ENCODE measurements at places on chromosomes 12 and 14.

GRCh38 chr14:99199846-99200653 is 71.9 kb downstream of the BCL11B start:
- no peak for DNase-seq

DNA sequence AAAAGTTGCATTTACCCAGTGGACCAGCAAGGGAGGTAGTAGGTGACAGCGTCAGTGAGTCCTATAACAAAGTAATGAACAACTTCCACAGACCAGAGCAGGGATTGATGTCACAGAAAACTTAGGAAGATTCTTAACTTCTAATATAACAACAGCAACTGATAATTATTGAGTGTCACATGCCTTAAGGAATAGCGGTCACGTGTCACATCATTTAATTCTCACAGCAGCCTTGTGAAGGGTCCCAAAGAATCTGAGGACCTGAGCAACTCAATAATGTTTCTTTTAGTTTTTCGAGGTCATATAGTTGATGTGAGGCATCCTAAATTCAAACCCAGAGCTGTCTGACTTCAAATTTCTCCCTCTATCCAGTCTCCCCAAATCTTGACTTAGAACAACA is 422.2 kb downstream of the EGLN3 start:
- DNase-seq: no peak

- no peak for DNase-seq
Observed at GRCh38 chr12:22250762-22251161, 83.7 kb downstream of the ST8SIA1 start.

GRCh38 chr12:43361031-43361710 is 190.8 kb downstream of the ADAMTS20 start:
- DNase-seq: no peak

GRCh38 chr12:96769400-96769799 is 137.7 kb upstream of the NEDD1 start:
- no peak for DNase-seq

- no peak for DNase-seq
Observed at GRCh38 chr12:108865169-108865568, 7.8 kb upstream of the SSH1 start.

DNA sequence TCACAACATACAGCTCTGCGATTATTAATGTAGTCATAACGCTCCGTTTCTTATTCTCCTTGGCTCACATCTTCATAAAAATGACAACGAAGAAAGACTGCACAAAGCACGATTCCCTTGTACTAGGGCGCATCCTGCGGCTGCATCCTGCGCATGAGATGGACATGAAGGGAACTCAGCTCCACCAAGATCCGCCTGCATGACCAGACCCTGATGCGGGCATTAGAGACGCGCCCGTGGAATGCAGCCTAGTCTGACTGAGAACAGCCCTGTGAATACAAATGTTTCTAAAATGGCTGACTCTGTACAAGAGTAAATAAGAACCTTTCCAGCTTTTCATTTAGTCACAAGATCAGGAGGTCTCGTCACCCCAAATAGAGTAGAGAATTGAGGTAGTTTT is 422.2 kb downstream of the NOVA1 start:
- no peak for DNase-seq

DNA sequence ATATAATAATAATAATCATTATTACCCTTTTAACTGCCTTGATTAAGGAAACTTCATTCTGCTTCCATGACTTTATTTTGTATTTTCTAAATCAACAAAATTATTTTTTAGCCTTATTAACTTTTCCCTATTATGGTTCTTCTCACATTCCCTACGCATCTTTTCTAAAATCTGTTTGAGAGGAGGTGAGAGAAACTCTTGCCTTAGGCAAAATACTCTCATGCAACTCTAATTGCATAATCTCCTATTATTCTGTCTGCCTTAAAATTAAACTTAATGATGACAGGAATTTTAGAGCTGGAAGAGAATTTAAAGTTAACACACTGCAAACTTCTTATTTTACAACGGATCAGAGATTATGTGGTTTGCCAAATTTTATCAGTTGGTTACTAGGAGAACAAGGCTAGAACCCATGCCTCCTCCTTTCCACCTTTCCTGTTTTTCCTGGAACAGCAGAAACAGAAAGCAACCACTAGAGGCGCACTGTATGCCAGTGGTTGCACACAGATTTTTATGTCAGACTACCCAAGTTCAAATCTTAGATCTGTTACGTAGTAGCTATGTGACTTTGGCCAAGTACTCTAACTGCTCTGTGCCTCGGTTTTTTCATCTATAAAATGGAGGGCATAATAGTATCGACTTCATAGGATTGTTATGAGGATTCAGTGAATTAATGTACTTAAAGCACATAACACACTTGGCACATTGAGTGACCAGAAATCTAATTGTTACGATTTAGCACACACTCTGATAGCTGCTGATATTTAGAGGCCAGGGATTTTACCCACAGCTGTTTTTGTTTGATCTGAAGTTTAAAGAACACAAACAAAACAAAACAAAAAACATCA is 4.3 kb upstream of the BRMS1L start:
- no peak for DNase-seq

- DNase-seq: no peak
Observed at GRCh38 chr12:53568809-53569557, 57.2 kb downstream of the ATF7 start.

GRCh38 chr12:27747111-27747820 is 32.8 kb upstream of the KLHL42 start:
- no peak for DNase-seq

GRCh38 chr14:69657950-69658355 is 46.6 kb downstream of the SUSD6 start:
- DNase-seq: no peak

GRCh38 chr12:2673966-2674810 is 120.6 kb upstream of the FKBP4 start:
- no peak for DNase-seq

DNA sequence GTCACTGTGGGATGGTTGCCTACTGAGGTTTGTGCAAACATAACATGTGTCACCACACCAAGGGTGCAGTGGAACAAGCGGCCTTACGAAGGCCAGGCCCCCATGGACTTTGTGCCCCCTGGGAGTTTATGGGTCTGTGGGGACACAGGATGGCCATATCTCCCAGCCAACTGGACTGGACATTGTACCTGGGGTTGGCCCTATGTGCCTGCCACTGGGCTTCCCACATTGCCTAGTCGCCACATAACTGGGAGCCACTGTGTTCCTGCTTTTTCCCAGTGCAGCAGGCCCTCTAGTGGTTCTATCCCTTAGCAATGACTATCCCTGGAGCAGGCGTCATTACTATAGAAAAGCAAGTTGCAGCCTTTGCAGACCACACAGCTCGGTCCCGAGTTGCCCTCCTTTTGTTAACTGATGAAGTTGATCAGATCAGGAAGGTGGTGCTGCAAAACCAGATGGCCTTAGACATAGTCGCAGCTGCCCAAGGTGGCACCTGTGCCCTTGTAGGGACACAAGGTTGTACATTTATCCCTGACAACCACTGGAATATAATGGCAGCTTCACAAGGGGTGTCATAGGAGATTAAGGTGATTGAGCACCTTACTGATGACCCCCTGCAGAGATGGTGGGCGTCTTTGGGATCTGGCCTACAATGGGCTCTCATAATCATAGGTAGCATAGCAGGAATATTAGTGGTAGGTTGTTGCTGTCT is 15.2 kb upstream of the RNASE12 start:
- no peak for DNase-seq

GRCh38 chr12:67669217-67669933 is 20.8 kb downstream of the DYRK2 start:
- DNase-seq: no peak

DNA sequence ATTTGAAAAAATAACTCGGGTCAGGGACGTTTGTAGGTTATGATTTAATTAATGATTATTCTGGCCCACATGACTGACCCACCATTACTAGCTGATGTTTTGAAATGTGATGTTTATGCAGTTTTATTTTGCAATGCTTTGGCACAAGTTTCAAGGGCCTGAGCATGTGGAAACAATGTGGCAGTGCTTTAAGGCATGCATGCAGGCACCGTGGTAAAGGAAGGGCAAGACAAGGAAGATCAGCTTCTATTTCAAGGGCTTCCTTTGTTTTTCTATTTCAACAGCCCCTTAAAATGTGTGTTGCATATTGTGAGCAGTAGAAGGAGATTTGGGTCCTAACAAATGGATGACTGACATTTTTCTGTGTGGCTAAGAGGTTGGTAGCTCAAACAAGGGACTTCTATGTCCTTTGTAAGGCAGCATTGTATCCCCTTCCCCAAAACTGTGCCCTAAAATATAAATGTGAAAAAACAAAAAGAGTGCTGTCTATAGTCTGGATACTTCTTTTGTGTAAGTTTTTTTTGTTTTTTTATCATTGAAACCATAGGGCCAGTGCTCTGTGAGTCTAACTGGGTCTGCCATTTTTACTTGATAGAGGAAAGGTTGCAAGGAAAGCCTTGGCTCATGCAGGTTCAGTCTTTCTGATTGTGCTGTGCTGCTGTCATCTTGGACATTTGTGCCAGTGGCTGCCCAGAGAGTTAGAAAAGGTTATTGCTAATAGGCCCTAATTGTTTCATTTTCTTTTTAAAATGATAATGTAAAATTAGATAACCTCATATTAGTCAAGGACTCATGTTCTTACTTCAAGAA is 103.5 kb downstream of the FGD4 start:
- DNase-seq: no peak

- DNase-seq: no peak
Observed at GRCh38 chr14:93062890-93063289, 52.8 kb downstream of the ITPK1 start.

- DNase-seq: no peak
Observed at GRCh38 chr12:128571906-128572810, 251.6 kb downstream of the SLC15A4 start.

DNA sequence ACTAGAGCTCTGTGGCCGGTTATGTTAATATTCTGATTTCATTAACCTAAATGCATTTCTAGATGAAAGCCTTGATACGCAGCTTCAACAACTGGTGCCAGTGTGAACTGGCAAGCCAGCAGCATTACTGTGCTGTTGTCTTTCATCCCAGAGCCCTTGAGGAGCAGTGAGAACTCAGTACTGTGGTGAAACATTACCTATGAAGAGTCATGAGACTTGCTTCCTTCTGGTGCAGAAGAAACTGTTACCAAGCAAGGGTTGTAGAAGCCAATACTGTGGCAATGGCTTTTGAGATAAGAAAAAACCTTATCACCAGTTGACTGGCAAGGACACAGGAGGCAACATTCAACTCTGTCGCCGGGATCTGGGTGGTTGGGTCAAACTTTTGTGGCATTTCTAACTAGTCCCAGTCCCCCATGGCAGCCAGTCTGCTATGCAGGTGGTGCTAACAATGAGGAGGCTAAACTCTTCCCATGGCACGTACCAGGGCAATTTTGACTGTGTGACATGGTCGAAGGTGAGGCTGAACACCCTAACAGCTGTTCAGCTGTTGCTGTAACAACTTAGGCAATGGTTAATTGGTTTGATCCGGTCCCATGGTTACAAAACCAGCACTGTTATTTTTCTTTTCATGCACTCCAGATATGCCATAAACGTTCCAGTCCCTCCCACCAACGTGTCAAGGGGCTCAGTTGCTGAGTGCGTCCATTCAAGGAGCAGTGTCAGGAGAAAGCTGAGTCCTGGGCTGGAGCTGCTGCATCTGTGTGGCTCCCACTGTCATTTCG is 12.6 kb upstream of the LGALS3 start:
- no peak for DNase-seq

All from activated CD4-positive, alpha-beta memory T cell treated with anti-CD3 and anti-CD28 coated beads, Interleukin-2, amount 10 ng/mL, durations not matched to agents 7 days and 5 days (primary cell).